ENCODE measurements at places on chromosomes 5 and 9. TPM values are rescaled to one million over a fixed set of nuclear protein-coding genes. Genes with fewer than 3 reads are reported as not detected.

The DDX4 gene
- total RNA-seq, result 1.1 TPM

The CDH18 gene
- not detected for total RNA-seq

The DIPK1B gene
- total RNA-seq, result 0.72 TPM

The PCA3 gene
- total RNA-seq, result not detected

The SELENOP gene
- total RNA-seq, result 0.34 TPM

The DEPDC1B gene
- total RNA-seq, result 34.5 TPM

The WNT8A gene
- total RNA-seq, result not detected

The FAM193B gene
- 79.6 TPM for total RNA-seq

The TEK gene
- total RNA-seq, result not detected

The FBLL1 gene
- total RNA-seq, result 1.6 TPM

DNA sequence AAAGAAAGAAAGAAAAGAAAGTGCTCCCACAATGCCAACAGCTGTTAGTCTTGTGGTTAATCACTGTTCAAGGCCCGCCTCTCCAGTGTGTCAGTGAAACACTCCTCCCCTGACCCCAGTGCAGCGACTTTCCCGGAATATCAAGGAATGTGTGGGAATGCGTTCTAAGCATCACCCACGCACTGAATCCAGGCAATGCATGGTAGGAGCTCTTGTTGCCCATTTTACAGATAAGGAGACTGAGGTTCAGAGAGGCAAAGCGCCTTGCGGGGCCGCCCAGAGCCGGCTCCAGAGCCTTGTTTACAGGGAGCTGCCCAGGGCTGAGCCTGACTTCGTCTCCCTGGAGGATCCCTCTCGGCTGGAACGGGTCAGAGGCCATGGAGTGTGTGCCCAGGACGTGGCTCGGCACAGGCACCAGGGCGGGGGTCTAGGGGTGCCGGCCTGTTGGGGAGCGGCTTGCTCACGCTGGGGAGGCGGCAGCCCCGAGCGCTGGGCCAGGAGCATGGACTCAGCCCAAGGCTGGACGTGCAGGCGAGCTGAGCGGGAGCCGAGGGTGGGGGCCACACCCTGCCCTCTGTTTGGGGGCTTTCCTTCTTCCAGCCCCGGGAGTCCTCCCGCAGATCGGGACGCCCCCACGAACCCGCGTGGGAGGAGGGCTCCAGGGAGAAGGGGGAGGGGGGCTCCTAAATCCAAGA lies 823 bp downstream of the ST6GALNAC6 start:
- peak; percentile 34 for DNase-seq

DNA sequence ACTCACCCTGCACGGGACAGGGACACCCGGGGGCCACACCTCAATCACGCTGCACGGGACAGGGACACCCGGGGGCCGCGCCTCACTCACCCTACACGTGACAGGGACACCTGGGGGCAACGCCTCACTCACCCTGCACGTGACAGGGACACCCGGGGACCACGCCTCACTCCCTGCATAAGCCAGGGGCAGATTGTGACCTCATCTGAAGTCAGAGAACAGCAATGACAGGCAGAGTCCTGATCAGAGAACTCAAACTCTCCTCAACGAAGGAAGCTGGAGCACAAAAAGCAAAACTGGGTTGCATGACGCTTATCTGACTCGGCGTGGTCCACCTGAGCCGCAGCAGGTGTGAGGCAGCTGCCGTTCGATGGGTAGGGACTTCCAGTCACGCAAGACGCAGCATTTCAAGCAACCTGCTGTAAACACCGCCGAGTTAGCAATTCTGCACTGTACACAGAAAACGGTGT lies 3.2 kb downstream of the TERT start:
- no peak for DNase-seq

DNA sequence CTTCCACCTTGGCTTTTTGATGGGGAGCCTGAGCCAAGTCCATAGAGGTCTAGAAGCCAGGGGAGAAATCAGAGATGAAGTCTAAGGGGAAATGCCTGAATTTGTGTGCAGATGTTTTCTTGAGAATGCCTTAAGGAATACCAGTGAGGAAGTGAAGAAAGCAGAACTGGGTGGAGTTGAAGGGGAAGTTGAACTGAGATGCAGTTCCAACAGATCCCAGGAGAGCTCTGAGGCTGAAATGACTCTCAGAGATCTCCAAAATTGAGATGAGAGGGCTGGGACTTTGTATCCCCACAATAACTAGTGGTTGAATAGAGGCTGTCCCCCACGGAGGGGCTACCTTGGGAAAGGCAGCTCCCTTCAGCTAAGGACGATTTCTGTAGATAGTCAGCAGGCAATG lies 197.1 kb downstream of the ZNF462 start:
- no peak for DNase-seq

- no peak for DNase-seq
These were observed 415.1 kb downstream of the SPOCK1 start for GRCh38 chr5:137084016-137084415.

GRCh38 chr9:18297056-18297841 lies 176.7 kb upstream of the ADAMTSL1 start:
- no peak for DNase-seq

DNA sequence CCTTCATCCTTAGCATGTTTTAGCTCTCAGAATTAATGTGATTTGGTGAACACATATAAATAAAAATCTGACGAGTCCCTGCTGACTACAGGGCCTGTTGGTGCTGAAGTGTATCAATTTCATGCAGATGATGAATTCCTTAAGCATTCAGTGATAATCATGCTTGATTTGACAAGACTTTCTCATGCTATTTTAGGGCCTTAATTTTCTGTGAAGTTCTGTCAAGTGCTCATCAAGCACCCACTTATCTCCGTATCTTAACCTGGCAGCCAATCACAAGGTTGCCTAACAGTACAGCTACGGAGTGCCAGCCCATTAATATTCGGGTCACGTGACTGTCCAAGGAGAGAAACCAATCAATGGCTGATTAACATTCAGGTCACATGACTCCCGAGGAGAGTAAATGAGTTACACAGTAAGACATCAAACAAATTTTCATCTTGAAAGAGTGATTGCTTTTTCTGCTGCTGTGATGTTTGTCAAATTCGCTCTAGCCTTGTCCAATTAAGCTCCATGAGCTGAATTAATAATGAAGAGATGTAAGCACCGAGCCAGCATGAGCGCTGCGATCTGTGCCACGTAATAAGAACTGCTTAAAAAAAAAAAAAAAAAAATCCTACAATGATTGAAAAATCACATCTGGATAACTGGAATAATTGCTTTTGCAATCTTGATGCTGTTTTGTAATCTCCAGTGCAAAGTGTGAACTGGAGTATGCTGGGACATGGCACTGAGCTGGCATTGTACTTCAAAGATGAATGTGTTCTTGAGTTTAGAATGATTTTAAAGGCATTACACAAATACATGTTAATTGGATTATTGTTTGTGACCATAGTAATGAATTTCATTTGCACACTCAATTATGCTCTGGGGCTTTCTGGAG lies 104.3 kb upstream of the SPATA31D4 start:
- no peak for DNase-seq

- DNase-seq, result peak; percentile 0
These were observed 1728.3 kb upstream of the CDH9 start for GRCh38 chr5:28766565-28767158.

DNA sequence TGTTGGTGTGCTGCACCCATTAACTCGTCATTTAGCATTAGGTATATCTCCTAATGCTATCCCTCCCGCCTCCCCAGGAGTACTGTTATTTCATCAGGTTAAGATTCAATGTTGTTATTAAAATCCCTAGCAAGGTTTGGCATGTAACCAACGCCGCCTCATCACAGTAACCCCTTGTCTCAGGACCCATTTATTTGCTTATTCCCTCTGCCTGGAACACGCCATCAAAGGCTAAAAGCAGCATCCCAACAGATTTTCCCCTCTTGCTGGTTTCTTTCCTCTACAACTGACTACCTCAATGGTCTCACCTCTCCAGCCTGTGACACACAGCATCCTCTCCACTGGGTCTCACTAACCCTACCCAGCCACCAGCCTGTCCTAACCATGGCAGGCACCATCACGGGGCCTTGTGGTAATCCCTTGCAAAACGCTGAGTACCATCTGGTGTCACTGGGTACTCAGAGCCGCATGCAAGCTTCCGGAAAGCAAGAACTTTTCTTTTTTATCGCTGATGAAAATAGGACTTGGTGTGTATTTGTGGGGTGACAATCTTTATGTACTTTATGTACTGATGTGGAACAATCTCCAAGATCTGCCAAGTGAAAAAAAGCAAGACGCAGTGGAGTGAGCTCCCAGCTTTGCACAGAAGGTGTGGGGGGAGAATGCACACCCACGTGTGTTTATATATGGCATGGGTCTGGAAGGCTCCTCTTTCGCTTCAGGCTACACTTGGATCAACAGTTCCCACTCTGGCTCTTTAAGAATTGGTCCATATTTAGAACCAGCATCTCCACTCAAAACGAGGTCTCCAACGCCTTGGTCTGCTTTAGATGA lies 6.1 kb downstream of the RPS14 start:
- no peak for DNase-seq

GRCh38 chr9:127612939-127613582 lies 984 bp downstream of the STXBP1 start:
- peak; percentile 39 for DNase-seq

DNA sequence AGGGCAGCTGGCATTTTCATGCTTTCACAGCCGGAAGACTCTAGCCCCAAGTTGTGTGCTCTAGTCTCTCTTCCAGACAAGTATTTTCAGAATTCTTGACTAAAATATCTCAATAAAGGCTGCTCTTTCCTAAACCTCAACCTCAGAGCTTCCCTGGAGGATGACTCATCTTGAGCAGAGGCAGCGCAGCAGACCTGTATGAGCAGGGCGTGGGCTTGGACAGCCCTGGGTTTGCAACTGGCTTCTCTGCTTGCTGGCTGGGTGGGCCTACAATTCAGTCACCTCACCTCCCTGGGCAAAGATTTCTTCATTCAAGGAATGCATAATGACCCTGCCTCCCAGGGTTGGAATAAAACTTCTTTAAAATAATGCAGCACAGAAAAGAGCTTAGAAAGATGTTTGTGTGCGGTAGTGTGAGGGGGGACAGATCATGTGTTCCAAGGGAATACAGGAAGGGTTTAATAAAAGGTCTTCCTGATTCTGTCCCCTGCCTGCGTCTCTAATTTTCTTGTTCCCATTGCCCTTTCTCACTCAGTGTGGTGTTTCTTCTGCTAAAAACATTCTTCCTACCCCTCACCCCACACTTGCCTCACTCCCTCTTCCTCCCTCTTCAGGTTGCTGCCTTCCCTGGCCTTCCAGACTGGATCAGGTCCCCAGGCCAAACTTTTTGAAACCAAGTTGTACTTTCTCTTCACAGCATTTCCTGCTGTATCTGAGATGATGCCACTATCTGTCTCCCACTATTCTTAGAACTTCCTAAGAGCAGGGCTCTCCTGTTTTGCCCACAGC lies 39.4 kb upstream of the MAP1B start:
- no peak for DNase-seq

GRCh38 chr9:111282845-111283244 lies 47.2 kb downstream of the OR2K2 start:
- no peak for DNase-seq

DNA sequence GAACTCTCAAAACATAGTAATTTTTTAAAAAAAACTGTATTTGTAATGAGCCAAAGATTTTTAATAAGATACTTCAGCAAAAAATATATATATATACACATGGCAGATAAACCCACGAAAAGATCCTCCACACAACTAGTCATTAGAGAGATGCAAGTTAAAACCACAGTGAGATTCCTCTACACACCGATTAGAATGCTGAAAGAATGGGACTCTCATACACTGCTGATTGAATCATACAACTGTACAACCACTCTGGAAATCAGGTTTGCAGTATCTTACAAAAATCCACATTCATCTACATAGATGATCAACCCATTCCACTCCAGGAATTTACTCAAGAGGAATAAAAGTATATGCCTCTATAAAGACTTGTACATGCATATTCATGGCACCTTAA lies 43.7 kb downstream of the RASEF start:
- DNase-seq, result no peak

DNA sequence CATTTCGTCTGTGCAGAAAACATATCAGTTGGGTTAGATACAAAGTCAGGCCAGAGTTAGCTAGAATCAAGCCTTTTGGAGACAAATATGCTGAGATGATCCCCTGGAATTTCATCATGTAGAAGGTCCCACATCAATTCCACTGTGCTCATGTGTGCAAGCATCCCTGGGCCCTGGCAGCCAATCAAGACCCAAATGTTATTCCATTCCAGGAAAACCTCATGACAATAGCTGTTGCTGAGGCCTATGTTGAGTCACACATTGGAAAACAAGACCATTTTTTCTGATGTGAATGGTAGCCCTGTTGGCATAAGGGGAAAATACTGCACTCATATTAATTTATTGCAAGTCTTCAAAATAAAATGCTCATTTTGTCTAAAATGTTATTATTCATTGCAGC lies 11.5 kb downstream of the SPOCK1 start:
- DNase-seq, result no peak

DNA sequence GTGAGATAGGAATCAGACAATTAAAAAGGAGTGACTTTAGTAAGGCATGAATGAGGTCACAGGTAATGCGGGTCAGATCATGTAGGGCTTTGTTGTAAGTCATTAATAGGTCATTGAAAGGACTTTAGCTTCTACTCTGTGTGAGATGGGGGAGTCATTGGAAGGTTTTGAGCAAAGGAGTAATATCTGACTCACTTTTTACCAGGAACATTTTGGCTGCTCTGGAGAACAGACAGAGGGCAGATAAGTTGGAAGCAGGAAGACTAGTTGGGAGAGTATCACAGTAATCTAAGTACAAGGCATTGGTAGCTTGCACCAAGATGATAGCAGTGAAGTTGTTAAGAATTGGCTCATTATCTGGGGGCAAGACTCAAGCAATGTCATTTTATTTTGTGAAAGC lies 37.4 kb downstream of the KIF2A start:
- DNase-seq, result no peak

DNA sequence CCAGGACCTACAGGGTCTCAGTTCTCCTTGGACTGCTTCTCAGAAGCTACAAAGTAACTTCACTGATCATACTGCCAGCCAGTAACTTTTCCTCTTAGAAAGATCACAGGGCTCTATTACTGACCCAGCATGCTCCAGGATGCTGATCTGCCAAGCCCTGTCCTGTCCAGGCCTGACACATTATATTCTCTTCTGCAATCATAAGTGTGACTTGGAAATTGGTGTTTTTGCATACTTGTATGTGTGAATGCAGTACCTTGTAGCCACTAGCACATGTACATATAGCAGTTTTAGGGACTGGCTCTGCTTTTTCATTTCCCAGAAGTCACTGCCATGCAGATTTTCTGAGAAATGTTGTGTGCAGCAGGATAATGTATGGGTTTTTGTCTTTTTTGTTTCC lies 40.1 kb upstream of the CCNH start:
- no peak for DNase-seq

- peak; percentile 85 for DNase-seq
These were observed 684 bp upstream of the PTGES2 start for GRCh38 chr9:128127990-128128835.

Data from activated T-cell treated with anti-CD3 and anti-CD28 coated beads, Interleukin-2, amount 50 U/mL, for 72 hours (primary cell).